Right renal pelvis (tissue), 4 donors: ENCODE measurements at places on chromosomes 3 and 15. TPM values are rescaled to one million over a fixed set of nuclear protein-coding genes. Genes with fewer than 3 reads are reported as not detected.

DNA sequence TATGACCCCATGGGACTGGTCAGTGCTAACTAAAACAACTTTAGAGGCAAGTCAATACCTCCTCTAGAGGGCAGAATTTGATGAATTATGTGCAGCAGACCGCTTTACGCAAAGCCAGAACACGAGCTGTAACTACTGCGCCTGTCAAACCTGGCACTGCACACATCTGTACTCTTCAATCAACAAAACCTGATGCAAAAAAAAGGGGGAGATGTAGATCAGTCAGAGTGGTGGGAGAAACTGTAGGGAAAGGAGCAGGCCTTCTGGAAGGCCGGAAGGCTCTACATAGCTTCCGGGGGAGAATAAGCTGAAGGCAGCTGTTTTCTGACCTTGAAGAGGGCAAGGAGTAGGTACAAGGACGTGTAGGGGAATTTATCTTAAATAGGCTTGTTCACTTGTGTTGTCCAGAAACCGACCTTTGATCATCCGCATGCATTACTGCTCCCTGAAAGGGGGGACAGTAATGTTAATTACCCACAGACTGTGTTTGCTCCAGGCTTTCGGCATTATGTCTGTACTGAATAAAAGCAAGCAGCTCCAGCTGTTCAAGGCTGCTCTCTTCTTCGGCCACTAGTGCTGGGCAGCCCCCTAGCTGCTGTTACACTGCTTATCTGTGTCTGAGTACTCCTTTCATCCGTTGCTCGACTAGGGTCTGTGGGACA is 41.0 kb downstream of the GPR160 start:
- no peak for DNase-seq

GRCh38 chr3:38325256-38325655 is 21.3 kb upstream of the XYLB start:
- no peak for DNase-seq

- DNase-seq = no peak
Measured at GRCh38 chr3:65438096-65438495, 600.6 kb downstream of the MAGI1 start.

- DNase-seq = no peak
Measured at GRCh38 chr15:78397382-78397781, 40.6 kb upstream of the IREB2 start.

GRCh38 chr3:182683858-182684257 is 109.4 kb upstream of the ATP11B start:
- no peak for DNase-seq

DNA sequence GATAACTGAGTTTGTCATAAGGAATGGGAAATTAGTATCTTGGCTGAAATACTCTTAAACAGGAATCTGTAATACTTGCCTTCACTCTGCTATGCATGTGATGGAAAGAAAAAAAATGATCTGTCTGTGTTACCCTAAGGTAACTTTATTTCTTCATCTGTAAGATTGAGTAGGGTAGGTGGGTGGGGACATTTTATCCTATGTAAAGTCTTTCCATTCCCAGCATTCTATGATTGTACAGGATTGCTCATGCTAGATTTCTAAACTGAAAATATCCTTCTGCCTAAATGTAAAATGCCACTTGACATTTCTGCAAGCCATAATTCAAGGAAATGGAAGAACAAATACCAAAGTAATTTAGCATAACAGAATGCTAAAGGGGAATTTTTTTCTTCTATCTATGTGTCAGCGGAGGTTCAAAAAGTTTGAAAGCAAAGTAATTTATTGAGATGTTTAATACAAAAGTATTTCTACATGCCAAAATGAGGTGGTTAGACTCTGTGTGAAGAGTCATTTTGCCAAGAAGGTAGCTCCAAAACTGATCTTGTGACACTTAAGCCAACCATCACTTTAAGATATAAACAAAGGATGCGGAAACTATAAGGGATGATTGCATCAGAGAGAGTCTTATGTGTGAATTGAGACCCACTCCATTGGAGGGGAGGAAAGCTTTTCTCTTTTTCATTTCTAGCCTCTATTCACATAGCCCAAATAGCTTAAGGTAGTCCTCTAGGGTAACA is 46.6 kb upstream of the SERPINI2 start:
- DNase-seq = no peak

DNA sequence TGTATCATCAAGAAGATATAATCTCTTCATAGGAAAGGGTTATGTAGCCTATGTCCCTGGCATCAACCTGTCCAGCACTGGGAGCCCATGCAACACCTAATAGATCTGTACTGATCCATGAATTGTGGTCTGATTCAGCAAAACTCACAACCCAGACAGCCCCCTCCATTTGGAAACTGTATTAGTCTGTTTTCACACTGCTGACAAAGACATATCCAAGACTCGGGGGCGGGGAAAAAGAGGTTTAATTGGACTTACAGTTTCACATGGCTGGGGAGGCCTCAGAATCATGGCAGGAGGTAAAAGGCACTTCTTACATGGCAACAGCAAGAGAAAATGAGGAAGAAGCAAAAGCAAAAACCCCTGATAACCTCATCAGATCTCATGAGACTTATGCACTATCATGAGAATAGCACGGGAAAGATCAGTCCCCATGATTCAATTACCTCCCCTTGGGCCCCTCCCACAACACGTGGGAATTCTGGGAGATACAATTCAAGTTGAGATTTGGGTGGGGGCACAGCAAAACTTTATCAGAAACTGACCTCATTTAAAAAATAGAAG is 83.3 kb downstream of the TRIM42 start:
- no peak for DNase-seq

DNA sequence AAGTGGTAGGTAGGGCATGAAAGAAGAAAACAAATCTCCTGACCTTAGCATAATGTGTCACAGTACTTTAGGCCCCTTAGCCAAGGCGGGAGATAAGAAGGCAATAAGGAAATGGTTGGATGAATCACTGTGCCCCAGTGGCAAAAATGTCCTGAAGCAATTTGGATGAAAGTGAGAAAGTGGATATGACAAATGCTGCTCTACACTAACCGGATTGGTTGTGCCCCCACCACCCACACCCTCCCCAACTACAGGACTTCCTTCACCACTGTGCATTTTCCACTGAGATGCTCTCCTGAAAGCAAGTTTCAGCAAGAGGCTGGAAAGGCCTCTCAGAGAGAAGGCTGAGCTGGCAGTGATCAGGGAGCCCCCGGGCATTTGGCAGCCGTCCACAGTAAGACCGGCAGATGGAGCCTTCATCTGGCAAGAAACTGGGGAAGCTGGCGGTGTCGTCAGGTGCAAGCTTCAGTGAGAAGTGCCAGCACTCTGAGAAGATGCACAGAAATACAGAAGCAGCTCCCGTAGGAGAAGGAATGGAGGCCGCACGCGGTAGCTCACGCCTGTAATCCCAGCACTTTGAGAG is 63.8 kb downstream of the ATP1B3 start:
- DNase-seq = no peak

GRCh38 chr15:71384501-71384900 is 269.2 kb downstream of the THSD4 start:
- no peak for DNase-seq

GRCh38 chr3:148990236-148990635 is 1.1 kb upstream of the GYG1 start:
- no peak for DNase-seq

DNA sequence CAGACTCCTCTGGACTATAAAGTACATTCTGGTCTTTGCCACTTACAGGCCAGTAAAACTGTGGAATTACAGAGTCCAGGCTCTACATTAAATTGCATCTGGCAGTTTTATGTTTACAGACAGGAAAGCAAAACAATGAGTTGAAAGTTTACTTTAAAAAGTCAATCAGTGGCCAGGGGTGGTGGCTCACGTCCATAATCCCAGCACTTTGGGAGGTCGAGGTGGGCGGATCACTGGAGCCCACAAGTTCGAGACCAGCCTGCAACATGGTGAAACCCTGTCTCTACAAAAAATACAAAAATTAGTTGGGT is 53.8 kb downstream of the TM4SF4 start:
- DNase-seq = no peak

DNA sequence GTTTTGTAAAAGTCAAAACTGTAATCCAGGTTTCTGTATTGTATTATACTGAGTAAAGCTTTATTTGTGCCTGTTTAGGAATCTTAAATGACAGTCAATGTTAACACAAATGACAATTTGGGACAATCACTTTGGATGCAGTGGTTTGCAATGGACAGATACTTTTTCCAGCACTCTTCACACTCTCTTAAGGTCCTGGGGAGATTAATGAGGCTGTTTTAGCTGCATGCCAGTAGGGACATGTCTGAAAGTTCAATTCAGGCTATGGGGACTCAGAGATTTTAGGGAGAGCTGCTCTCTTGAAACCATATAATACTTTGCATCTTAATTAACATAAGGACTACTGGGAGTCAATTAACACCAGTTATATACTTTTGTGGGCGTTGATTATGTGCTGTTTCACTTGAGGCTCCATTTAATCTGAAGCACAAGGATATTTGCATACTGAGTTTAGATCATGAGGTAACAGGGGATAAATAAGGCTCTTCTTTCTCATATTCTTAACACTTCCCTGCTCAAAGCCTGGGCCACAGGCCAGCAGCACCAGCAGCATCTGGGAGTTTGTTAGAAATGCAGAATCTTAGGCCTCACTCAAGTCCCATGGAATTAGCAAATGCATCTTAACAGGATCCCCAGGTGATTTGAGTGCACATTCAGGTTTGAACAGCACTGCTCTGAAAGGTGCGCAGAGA is 972.8 kb downstream of the PLOD2 start:
- no peak for DNase-seq

Gene GOLGA8G
- polyA plus RNA-seq = 0.29 TPM

Gene C2CD4B
- polyA plus RNA-seq = 0.65 TPM

Gene GATA2
- 40.0 TPM for polyA plus RNA-seq

Gene FBLN2
- polyA plus RNA-seq = 30.8 TPM

Gene APOD
- polyA plus RNA-seq = 4.3 TPM

Gene MCTP2
- 20.2 TPM for polyA plus RNA-seq
